ENCODE measurements at places on chromosomes 2 and 18.

- DNase-seq = no peak
These were observed 494.7 kb upstream of the SETBP1 start for GRCh38 chr18:44186001-44186400.

- no peak for DNase-seq
These were observed 142.9 kb upstream of the FIGN start for GRCh38 chr2:163878718-163879117.

GRCh38 chr2:18708203-18708715 lies 118.9 kb upstream of the NT5C1B start:
- no peak for DNase-seq

GRCh38 chr18:29962579-29962978 lies 1080.0 kb downstream of the DSC3 start:
- DNase-seq = no peak

DNA sequence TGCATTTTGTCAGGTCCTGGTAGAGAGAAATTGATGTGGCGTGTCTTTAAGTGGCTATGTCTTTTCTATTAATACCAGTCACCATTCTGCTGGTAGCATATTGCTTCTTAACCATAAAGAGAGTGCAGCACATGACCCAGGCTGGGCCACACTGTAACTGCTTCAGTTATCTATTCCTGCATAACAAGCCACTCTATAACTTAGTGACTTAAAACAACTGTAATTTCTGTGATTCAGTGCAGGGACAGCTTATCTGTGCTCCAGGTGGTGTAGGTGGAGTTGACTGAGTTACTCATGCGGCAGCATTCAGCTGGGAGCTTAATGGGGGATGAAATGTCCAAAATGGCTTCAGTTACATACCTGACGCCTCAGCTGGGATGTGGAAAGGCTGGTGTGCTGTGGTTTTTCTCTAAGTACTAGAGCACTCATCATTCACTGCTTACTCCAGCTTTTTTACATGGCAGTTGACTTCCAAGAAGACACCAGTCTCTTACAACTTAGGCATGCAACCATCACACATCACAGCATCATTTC lies 742.4 kb downstream of the SATB2 start:
- no peak for DNase-seq

GRCh38 chr2:235725841-235726240 lies 232.0 kb downstream of the AGAP1 start:
- no peak for DNase-seq

DNA sequence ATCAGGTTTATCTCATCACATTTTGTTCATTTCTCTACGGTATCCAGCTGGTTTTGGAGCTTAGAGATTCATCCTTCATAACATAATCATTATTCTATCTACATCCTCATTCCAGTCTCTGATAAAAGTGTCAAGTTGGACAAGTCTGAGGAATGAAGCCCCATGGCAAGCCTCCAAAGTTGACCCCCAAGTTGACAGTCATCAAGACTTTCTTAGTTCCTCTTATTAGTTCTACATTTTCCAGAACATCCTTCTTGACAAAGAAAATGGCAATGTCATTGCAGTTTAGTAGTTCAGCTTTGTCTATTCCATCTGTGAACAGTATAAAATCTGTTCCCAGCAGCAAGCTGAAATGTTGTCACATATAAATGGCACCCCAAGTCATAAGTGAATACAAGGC lies 4.5 kb upstream of the TMSB10 start:
- no peak for DNase-seq

DNA sequence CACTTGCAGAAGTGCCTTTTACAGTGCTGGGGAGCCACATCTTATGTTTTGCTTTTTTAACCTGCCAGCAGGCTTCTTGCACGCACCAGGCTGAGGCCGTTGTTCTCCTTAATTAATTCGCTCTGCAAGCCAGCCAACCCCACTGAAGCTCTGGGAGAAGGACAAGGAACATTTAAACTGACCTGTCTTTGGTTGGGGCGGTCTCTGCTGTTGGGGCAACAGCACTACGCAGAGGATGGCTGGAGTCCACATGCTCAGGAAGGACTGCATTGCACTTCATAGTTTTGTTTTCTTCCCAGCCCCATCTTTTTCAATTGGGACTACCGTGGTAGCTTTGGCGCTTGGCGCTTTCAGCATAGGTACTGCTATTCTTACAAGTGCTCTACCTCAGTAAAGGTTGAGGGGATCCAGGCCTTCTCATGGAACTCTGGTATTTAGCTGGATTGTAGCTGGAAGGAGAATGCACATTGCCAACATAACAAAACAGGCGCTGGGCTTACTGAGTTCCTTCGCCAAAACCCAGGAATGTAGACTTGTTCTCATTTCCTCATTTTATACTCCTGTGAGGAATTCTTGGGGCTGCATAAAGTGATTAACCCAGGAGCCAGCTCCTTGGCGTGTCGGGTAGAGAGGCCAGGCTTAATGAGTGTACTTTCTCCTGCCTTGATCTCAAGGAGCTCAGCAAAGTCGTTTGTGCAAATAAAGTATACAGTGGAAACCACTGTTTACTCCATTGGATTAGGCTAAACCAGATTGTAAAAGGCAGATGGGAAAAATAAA lies 146.2 kb downstream of the PRKCE start:
- no peak for DNase-seq

DNA sequence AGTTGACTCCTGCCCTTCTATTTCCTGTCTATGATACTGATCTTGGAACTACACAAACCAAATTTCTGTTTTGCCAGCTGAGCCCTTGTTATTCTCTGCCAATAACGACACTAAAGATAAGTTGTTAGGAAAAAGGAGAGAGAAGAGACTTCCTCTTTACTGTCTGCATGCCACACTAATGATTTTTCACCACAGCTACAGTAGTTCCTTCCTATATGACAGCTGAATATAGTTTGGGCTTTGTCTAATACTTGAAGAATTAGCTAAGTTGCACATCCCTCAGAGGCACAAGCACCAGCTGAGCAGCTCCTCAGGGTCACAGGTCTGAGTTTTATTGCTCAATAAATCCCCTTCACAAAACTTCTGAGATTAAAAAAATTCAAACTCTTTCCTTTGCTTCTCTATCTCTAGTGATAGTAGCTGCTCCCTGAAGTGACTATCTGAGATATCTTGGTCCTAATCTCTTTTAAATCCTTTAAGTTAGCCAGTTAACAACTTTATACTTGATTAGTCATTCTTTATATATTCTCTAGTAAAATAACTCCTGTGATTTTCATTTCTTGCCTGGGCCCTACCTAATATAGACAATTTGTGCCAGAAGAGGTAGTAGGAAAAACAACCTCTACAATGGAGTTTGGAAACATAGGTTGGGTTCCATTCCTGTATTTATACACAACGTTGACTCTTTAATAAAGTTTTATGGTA lies 253.0 kb upstream of the CNTNAP5 start:
- DNase-seq = no peak

- DNase-seq = no peak
These were observed 6.0 kb upstream of the CYP27C1 start for GRCh38 chr2:127226132-127226519.

DNA sequence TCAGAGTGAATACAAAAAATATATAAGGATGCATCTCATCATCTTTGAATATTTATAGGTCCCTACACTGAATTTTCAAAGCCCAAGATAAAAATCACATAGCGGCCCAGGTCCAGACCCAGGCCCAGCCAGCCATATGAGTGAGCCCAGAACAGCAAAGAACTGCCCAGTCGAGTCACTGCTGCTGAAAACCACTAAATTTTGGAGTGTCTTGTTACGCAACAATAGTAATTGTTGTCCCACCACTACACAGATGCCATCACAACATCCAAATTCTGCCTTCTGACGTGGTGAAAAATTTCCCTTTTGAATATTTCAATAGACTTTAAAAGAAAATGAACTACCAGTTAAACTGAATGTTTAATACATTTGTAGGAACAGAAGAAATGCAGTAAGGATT lies 5.7 kb downstream of the C18orf32 start:
- no peak for DNase-seq

DNA sequence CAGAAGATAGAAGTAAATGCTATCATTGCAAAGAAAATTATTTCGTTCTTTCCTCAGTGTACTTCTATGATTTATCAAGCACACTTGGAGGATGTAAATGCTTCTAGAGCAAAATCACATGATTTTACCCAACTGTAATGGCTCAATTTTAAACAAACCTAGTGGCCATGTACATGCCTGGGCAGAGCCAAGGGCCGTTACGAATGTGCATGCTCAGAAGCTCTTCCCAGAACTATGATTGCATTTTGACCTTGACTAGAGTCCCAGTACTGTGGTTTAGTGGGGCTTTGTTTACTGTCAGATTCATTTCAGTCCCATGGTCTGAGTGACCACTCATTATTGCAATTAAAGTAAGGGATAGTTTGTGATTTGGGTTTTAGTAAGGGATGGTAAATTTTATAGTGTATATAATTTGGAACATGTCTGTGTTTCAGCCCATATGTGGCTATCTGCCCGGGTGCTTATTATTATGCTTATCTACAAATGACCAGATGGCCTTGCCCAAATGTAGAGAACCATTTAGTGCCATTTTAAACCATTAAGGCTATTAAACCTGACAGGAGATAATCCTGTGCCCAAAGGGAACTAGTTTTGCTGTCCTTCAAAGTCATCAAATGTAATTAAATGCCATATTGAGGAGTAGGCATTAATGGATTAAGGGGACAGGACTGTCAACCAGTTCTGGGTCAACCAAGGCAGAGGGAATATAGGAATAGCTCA lies 239.1 kb downstream of the ICOS start:
- DNase-seq = no peak

DNA sequence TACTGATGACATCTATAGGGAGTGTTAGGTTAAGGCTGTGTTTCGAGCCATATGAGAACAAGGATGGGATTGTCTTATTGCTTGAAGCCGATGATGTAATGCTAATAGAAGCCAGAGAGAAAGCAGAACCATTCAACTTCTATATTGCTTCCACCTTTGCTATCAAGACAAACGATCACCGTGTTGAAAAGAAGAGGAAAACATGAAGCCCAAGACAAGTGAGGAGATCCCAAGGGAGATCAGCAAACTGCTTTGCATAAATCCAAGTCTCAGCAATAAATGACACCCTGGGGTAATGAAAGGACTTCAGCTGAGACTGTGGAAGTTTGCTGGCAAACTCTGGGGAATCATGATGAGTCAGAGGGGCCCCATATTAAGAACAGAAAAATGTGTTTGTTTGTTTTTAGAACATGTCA lies 206.2 kb downstream of the NCKAP5 start:
- DNase-seq = no peak

DNA sequence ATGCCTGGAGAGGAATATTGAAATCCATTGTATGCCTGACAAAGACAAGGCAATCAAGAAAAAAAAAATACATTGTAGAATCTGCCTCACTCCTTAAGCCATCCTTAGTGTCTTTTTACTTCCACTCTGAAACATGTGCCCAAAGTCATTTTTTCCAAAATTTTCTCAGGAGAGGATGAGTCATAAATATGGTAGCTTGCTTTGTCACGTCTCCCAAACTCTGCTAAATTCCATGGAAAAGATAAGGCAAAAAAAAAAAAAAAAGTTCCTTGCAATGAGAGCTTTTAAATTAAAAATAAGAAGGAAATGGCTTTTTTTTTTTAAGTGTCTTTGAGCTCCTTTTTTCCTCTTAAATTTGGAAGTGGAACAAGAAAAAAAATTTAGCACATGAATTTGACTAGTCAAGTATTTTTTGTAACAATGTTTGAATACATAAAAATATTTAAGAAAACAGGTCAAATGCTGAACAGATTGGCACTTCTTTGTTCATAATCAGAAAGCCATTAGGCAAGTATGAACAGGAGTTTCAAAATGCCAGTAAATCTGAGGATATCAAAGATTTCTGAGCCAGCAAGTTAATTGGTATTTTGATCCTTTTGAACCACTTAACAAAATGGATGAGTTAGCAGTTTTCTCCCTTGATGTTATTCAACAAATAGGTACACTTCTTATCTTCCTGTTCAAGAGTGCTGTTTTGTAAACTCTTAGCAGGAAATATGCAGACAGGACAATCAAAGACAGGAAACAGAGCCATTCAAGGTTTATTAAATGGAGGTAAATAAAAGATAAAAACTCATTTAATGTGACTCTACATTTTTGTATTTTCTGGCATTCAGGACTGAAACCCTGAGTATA lies 247.3 kb upstream of the SP5 start:
- no peak for DNase-seq

DNA sequence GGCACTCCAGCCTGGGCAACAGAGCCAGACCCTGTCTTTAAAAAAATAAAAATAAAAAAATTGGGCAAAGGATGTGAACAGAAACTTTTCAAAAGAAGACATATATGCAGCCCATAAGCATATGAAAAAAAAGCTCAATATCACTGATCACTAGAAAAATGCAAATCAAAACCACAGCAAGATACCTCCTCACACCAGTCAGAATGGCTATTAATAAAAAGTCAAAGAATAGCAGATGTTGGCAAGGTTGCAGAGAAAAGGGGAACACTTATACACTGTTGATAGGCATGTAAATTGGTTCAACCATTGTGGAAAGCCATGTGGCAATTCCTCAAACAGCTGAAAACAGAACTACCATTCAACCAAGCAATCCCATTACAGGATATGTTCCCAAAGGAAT lies 204.1 kb upstream of the SRD5A2 start:
- DNase-seq = no peak

- no peak for DNase-seq
These were observed 30.0 kb downstream of the CRIM1 start for GRCh38 chr2:36385603-36386002.

- DNase-seq = no peak
These were observed 149.7 kb downstream of the SMAD7 start for GRCh38 chr18:48800876-48801727.

DNA sequence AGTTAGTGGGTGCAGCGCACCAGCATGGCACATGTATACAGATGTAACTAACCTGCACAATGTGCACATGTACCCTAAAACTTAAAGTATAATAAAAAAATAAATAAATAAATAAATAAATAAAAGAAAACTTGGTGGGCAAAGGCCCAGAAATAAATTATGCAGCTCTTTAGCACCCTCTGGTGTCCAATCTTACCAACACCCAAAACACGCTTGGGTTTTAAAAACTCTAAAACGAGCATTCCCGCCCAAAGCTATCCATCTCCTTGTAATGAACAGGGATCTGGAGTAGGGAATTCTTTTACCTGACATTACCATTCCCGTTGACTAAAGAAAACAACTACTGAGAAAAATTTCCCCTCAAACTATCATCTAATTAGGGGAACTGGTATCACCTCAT lies 2005.9 kb upstream of the CELF4 start:
- DNase-seq = no peak

- DNase-seq = no peak
These were observed 1674.5 kb upstream of the NXPH2 start for GRCh38 chr2:140454717-140455116.

DNA sequence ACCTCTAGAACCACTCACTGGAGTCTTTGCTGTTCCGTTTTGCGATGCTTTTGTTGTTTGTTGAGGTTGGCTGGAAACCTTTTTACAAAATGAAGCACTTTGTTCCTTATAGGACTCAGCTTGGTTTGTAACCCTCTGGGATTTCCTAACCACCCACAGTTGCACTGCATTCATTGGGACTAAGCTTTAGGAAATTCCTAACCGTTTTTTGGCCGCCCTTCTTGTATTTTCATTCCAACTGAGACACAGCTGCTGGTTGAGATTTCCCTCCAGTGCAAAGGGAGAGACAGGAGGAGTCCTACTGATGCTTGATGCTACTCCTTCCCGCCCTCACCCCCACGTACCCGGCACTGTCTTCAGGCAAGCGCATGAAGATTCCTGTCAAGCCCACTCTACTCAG lies 6.1 kb upstream of the DIPK1C start:
- no peak for DNase-seq

GRCh38 chr18:30908381-30908780 lies 134.2 kb downstream of the DSC3 start:
- DNase-seq = no peak

GRCh38 chr2:168475636-168476035 lies 19.6 kb downstream of the CERS6 start:
- DNase-seq = no peak

GRCh38 chr18:46155641-46156051 lies 51.5 kb downstream of the HAUS1 start:
- DNase-seq = no peak

GRCh38 chr2:105701042-105701441 lies 43.7 kb upstream of the NCK2 start:
- no peak for DNase-seq
